ENCODE measurements at places on chromosomes 3 and 15.

GRCh38 chr3:45027441-45027840 lies 1.3 kb downstream of the CLEC3B start:
- no peak for DNase-seq

GRCh38 chr15:60407415-60407805 lies 9.6 kb upstream of the ANXA2 start:
- DNase-seq, result no peak

- DNase-seq, result no peak
Observed at GRCh38 chr15:65071381-65071811, 3.6 kb upstream of the RASL12 start.

DNA sequence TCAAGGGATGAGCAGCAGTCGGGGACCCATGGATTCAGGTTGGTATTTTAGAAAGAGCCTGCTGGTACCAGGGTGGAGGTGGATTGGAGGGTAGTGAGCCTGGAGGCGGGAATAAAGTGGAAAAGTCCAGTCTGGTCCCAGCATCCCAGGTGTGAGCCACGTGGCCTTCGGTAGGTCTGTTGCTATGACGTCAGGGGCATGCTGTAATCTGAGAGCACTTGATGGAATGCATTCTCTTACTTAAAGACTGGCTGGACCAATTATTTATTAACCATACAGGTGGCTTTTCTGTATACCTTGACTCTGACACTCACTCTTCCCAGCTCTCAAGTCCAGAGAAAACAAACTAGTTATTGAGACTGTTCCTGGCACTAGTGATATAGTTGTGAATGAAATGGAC lies 389.9 kb upstream of the RGMA start:
- DNase-seq, result no peak

DNA sequence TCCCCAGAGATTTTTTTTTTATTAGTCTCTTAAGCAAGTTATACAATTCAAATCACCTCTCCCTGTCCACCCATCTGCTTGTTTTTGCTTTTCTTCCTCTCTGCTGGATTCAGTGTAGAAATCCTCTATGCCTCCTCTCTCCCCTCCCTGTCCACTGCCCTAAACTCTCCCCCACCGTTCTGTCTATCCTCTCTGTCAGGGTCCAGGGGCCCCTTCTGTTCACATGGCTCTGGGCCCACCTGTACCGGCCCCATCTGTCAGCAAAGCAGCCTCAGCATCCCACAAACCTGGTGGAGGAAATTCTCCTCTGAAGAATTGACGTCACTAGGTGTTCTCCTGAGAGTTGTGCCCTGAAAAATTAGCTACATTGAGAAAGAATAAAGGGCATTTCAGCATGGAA lies 137.6 kb upstream of the CMC1 start:
- no peak for DNase-seq

- peak; percentile 61 for DNase-seq
Observed at GRCh38 chr15:75452364-75452864, 924 bp upstream of the SIN3A start.

- no peak for DNase-seq
Observed at GRCh38 chr3:184651904-184652303, 60.0 kb downstream of the MAGEF1 start.

DNA sequence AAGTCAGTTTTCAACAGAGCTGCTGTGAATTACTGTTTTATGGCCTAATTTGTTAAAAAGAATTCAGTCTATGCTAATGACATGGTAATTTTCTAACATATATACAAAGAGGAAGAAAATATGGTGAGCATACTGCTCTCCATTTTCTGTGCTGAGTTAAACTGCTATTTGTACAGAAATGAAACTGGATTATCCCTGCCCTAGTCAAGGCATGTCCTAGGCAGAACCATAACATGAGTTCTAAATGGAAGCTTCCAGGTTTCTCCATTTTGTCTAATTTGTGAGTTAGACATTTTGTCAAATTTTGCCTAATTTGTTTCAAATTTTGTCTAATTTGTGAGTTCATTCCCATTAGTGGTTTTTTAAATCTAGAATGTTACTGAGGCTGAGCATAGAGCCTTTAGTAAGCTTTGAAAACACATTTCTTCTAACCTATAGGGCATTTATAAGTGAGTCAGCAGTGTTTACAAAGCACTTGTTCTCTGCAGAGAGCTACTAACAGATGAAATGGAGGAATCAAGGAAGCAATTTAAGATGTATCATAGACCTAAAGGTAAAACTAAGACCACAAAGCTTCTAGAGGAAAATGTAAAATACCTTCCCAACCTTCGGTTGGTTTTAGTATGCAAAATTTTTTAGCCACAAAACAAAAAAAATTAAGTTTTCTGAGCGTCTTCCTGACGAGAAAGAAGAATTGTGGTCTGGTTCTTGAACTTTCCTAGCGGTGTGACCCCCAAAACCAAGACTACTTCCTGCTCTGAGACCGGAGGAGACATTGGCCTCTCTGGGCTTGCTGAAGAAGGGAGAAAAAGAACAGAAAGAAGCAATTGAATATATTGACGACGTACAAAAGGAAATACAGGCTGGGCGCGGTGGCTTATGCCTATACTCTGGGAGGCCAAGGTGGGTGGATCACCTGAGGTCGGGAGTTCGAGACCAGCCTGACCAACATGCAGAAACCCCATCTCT lies 9.8 kb downstream of the P2RY14 start:
- no peak for DNase-seq

- no peak for DNase-seq
Observed at GRCh38 chr3:4642611-4643010, 149.5 kb downstream of the ITPR1 start.

DNA sequence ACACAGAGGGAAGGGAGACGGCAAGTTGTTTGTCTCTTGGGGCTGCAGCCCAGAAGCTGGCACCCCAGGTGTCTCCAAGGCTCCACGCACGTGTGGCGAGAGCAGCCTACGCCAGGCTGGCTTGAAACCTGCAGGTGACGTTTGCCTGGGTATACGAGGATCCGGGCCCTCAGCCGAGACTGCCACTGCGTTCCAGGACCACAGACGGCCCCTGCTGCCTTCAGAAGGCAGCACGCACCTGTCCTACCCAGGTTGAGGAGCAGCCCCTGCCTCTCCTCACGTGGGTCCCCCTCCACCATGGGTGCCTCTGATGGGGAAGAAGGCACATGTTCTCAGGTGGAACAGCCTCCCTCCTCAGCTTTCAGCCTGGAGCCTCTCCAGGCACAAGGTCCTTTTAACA lies 75.3 kb upstream of the PRR20G start:
- no peak for DNase-seq

GRCh38 chr3:81095956-81096355 lies 665.5 kb downstream of the GBE1 start:
- DNase-seq, result no peak

GRCh38 chr3:52468336-52468735 lies 12.9 kb downstream of the NISCH start:
- DNase-seq, result no peak

DNA sequence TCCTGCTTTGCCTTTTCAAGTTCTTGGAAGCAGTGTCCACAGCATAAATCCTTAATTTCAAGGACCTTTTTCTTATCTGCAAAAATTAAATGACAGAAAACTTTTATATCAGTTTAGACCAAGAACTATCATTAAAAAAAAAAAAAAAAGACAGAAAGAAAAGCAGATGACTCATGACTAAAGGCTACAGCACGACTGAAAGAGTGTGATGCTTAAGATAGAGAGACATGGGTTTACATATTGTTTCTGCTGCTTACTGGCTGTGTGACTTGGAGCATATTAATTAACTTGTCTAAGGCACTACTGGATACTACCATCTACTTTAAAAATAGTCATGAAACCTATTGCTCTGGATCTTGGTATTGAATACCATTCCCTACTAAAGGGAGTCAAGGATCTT lies 62.3 kb downstream of the CEP152 start:
- no peak for DNase-seq

DNA sequence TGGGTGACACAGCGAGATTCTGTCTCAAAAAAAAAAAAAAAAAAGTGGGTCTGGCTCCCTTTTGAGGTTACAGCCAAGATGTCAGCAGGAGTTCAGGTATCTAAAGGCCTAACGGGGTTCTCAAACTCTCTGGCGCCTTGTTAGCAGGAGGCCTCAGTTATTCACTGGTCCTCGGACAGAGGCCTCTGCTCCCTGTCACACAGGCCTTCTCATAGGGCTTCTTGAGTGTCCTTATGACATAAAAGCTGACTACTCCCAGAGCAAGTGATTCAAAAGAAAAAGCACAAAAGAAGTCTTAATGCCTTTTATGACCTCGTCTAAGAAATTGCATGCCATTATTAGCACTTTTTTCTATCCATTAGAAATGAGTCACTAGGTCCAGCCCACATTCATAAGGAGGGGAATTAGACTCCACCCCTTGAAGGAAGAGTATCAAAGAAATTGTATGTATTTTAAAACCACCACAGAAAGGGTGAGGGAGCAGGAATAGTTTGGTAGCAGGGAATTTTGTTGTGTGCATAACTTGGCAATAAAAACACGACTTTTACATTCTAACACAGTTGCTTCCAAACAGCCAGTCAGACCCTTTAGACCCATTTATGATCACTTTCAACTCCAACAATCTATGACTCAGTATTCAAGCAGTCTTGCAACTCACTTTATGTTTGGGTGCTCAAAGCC lies 90.3 kb downstream of the MEX3B start:
- no peak for DNase-seq

GRCh38 chr3:160049565-160049964 lies 60.9 kb downstream of the IL12A start:
- no peak for DNase-seq

GRCh38 chr15:74799856-74800558 lies 12.6 kb upstream of the LMAN1L start:
- no peak for DNase-seq

- no peak for DNase-seq
Observed at GRCh38 chr15:70857562-70858285, 3.8 kb upstream of the LARP6 start.

DNA sequence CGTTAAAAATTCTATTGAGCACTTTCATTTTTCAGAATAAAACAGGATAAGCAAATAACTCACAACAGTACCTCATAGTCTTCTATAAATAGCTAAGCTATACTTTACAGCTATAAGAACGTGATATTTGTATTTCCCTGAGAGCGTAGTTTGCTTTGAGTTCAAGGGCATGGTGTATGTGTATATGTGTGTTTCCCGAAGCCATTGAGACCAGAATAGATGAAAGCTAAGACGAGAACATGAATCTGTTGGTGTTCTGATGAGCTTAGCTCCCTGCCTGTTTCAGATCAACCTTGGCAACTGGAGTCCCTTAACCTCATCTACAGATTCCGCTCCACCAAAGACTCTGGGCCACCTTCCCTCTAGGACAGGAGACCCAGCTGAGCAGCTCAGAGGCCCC lies 59.5 kb upstream of the MCF2L2 start:
- no peak for DNase-seq
